HS-5 (cell line): ENCODE measurements at places on chromosomes 1 and 21.
A peak's percentile ranks its signal among the peaks of the same experiment; 100 is the strongest.

- no peak for DNase-seq
These were observed 922.1 kb downstream of the AMY1C start for GRCh38 chr1:104671684-104672353.

DNA sequence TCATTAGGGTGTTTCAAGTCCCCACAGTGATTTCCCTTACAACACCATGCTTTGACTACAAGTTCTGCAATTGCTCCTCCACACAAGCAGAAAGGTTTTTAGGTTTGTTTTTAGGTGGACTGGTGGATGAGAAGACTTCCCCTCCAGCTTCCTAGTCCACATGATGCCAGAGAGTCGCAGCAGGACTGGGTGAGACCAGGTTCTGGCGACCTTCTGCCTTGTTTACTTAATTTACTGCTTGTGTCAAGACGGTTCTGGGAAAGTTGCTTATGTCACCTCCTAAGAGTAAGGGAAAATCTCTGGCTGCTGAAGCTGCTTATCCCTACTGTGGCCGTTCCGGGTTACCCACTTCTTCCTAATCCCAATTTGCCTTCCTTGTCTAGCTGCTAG, 76.4 kb downstream of the GLUL start:
- DNase-seq = no peak

GRCh38 chr1:34983700-34984355, 1.3 kb downstream of the TMEM35B start:
- no peak for DNase-seq

DNA sequence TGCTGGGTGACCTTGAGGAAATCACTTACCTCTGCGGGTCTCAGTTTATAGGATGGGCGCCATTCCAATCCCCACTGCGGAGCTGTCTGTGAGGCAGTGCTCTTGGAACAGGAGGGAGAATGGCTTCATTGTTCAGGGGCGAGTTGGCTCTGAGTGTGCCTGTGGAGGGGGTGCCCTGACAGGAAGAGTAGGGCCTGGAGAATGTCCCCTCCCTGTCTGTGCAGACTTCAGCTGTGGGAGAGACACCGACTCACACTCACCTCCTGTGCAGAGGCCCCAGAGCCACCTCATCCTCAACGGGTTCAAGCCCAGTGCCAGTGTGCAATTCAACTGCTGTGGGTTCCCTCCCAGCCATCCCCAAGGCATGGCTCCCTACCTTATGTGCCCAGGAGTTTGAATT, 17.1 kb downstream of the ADORA1 start:
- DNase-seq = no peak

- DNase-seq = no peak
These were observed 33.0 kb upstream of the HSD17B7 start for GRCh38 chr1:162757476-162757875.

DNA sequence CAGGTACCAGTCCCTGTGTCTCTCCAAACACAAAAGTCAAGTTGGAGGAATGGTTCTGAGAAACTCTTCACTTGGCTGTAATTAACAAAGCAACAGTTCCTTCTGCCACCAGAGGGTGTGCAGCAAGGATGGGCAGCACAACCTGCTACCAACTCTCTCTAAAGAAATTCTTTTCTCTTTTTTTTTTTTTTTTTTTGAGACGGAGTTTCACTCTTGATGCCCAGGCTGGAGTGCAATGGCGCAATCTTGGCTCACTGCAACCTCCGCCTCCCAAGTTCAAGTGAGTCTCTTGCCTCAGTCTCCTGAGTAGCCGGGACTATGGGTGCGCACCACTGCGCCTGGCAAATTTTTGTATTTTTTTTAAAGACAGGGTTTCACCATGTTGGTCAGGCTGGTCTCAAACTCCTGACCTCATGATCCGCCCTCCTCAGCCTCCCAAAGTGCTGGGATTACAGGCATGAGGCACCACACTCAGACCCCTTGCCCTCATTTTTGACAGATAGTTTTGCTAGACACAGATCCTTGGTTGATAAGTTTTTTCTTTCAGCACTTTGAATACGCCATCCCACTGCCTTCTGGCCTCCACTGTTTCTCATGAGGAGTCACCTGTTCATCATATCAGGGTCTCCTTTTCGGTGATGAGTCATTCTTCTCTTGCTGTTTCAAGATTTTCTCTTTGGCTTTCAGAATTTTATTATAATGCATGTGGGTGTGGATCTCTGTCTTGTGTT, 12.1 kb upstream of the DEGS1 start:
- no peak for DNase-seq

- no peak for DNase-seq
These were observed 73.2 kb downstream of the KIFAP3 start for GRCh38 chr1:170001266-170001665.

DNA sequence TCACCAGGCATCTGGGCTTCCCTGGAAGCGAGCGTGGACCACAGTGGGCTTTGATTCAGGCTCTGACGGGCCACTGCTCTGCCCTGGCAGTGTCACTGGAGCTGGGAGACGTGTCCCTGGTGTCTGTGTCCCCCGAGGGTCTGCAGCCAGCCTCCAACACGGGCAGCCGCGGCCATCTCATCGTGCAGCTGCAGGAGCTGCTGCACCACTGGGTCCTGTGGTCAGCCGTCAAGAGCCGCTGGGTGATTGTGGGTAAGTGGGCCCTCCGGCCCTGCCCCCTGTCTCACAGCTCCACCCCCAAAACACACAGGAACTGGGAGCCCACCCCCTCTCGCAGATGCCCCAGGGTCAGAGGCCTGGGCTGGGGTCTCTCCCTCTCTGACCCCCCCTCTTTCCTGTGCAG, 40.7 kb downstream of the DISP3 start:
- no peak for DNase-seq

DNA sequence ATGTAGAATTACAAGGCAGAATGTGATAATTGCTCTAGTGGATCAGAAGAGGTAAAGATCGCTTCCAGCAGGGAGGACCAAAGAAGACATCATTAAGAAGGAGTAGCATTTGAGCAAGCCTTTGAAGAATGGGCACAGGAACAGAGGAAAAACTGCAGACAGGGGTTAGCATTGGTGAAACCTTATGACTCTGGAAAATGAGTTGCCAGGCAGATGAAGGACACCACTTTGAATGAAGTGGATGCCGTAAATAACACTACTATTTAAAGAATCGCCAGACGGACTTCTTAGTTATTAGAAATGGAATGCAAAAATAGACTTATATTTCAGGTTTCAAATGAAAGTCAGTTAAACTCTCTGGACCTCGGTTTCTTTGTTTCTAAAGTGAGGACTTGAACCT, 727.7 kb downstream of the USP25 start:
- no peak for DNase-seq

DNA sequence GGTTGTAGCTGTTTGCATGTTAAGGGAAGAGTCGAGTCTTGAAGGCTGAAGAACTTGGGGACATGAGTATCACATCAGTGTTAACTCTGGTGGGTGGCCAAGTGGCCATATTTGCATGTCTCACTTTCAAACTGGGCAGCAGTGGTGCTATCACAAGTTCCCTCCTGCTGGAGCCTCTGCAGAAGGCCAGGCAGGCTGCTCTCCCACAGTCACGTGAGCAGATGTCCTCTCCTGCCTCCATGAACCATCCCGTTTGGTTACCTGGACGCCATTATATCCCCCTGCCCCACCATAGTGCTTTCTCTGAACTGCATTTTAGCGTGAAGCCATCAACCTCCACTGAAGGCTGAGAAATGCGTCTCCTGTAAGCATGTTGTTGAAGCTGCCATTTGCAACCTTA, 205.1 kb upstream of the LMO4 start:
- DNase-seq = no peak

- DNase-seq = no peak
These were observed 578.4 kb upstream of the NCAM2 start for GRCh38 chr21:20419772-20420171.

GRCh38 chr1:109933856-109934711, 23.4 kb downstream of the CSF1 start:
- DNase-seq = peak; percentile 61

DNA sequence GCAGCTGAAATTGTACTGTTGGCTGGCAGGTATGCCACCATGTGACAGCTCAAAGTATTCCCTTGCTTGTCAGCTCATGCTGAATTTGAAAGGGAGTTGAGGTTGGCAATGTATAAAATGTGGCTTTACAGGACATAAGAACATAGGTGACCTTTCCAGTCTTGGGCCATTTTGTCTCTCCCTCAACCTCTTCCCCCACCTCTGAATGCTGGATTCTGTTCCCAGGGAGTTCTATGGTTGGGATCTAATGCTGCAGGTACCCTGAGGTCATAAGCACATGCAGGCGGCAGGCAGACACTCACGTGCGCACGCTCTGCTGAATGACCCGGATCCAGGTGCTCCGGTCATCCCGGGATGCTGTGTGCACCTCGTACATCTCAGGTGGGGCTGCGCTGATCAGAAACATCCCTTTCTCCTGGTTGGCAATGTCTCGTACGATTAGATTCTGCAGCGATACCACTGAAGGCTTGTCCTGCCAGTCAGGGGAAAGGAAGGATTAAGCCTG, 16.0 kb downstream of the RXFP4 start:
- DNase-seq = no peak

DNA sequence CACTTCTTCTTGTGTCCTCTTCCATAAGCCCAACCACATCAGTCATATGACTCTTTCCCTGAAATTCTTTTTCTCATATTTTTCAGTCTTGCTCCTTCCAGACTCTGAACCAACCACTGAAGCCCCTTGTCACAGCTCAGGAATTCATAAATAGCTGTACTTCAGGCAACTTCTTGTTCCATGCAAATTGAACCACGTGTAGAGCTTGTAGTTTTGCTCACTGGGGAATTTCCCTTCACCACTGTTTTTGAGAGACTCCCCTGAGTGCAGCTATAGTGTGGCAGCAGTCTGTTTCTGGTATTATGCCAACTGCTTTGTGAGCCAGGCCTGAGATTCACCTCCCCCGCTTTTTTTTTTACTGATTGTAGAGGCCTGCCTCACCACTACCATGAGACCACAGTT, 150.3 kb upstream of the SPAG17 start:
- DNase-seq = peak; percentile 22

DNA sequence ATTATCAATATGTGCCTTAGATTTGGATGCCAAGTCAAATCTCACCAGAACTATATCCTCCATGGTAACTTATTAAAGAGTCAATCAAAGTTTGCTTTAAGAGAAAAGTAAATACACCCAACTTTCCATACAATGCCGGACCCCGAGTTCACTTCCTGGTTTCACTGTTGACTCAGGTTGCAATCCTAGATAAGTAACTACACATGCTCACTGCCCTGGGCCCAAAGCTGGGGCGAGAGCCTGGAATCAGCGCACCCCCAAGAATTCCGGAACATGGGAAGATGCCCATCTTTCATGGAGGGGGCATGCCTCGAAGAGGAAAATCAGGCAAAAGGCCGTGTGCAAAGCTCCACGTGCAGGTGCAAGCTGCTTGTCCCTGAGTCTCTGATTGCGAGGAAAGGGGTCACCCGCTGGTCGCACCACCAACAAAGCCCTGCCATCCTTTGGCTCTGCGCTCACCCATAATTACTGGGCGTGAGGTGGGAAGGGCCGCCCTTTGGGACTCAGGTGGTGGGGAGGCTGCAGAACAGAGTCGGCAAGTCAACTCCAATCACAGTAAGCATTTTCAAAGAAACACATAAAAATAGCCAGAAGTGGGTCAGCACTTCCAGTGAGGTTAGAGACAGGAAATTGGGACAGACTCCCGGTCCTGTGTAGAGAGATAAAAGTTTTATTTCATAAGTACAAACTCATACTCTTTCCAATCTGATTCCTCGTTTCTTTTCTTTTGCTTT, 167.7 kb downstream of the TOMM20 start:
- no peak for DNase-seq

DNA sequence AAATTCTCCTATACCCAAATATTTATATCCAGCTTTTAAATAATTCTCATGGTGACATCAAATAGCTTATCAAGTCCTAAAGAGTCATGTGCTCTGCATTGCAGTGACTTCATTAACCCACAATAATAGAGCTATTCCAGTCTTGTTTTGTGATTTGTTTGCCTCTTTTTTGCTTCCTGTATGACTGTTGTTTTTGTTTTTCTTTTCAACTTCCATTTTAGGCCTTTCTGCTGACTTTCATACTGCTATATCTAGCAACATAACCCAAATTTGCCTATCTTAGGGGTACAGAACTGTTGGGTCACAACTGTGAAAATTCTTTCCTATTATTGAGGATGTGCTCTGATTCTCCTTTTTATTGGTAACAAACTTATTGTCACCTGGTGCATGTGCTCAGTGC, 30.3 kb downstream of the SPATA17 start:
- DNase-seq = no peak

GRCh38 chr1:228736844-228737445, 1.7 kb downstream of the RHOU start:
- DNase-seq = no peak

DNA sequence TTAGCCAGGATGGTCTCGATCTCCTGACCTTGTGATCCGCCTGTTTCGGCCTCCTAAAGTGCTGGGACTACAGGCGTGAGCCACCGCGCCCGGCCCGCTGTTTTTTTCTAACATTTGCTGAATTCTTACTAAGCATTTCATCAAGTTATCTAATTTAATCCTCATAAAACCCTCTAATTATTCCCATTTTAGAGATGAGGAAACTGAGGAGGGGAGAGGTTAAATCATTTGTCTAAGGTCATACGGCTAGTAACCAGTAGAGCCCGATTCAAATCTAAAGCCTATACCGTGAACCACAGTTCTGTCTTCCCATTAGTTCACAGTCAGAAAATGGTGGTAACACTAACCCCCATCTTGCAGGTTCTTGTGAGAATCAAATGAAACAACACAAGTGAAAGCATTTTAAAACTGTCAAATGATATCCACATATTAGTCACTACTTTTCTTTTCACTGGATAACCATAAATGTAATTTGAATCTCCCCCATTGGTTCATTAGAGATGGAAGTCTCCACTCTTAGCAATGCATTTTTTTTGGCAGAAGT, 10.6 kb downstream of the HEYL start:
- no peak for DNase-seq

- no peak for DNase-seq
These were observed 524 bp downstream of the COPA start for GRCh38 chr1:160342526-160342925.

DNA sequence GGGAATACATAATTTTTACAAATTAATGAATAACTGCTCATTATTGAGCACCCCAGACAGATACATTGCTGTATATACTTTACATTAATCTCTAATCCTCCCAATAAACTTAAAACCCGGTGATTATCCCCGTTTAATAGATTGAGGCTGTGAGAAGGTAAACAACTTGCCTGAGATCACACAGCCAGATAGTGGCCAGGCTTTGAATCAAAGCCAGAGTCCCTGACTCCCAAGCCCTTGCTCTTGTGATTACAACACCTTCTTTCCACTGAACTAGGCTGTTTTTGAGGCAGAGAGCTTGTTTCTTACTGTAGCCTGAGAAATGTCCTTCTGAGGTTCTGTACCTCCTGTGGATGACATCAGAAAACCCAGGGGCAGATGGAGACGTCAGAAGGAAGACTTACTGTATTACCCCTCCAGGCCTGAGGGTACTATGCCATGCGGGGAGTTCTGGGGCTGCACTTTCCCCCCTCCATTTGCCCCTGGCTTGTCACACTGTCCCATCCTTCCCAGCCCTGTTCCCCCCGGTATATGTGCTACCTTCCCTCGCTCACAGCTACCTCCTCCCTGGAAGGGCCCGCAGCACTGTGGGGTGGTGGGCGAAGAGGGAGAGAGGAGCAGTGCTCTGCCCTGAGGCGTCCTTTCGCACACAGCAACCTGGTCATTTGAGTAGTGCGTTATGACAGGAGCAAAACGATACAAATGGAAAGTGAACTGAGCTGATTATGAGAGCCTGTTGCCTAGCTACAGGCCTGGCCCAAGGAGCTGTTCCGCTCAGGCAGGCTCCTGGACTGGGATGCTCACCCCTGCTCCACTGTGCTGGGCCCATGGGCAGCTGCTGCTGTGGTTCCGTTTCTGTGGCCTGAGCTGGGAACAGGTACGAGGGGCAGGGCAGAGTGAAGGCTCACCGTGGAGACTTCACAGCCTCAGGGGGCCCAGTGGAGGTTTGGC, 4.6 kb downstream of the KCNC4 start:
- no peak for DNase-seq
